Stimulated activated CD4-positive, alpha-beta T cell treated with anti-CD3 and anti-CD28 coated beads, Interleukin-1b, Interleukin-23, amount 100 ng/mL, for 24 hours (primary cell): ENCODE measurements at places on chromosomes 7 and 10.

GRCh38 chr10:93245147-93245546 lies 171.5 kb downstream of the CYP26A1 start:
- DNase-seq = no peak

GRCh38 chr10:69863580-69863979 lies 61.9 kb downstream of the COL13A1 start:
- DNase-seq = no peak

GRCh38 chr7:30906515-30907240 lies 5.0 kb upstream of the AQP1 start:
- DNase-seq = no peak

- DNase-seq = no peak
These were observed 12.3 kb downstream of the KLHL7 start for GRCh38 chr7:23117841-23118240.

- DNase-seq = no peak
These were observed 88.9 kb downstream of the GTF2IRD1 start for GRCh38 chr7:74542558-74543117.

- no peak for DNase-seq
These were observed 34.7 kb upstream of the FXYD4 start for GRCh38 chr10:43336641-43337318.
